ENCODE measurements at places on chromosomes 3 and 15.

GRCh38 chr15:60426870-60427508 is 29.2 kb upstream of the ANXA2 start:
- DNase-seq, result no peak

- DNase-seq, result no peak
Measured at GRCh38 chr15:80395616-80396015, 8.6 kb upstream of the ARNT2 start.

- no peak for DNase-seq
Measured at GRCh38 chr3:9903238-9903624, 583 bp downstream of the IL17RE start.

GRCh38 chr15:34682674-34683073 is 72.1 kb downstream of the GJD2 start:
- DNase-seq, result no peak

- DNase-seq, result no peak
Measured at GRCh38 chr15:38706956-38707355, 142.3 kb upstream of the RASGRP1 start.

All from HT-29 (cell line).